ENCODE measurements at places on chromosomes 16 and 17.

DNA sequence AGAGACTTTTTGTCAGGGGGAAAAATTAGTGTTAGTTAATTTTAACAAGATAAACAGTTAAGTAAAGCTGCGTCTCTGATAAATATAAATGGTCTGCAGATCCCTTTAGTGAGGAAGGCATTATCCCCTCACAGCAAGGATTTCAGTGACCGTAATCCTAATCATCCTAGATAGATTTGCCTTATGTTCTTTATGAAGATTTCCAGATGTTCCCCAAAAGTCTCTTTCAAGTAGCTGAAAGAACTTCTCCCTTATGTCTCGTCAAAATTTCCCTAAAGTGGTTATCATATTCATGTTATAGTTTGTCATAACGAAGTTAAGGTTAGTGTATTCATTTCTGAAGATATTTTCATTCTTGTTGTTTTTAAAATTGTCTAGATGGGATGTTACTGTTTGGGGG is 5.6 kb downstream of the MOSMO start:
- no peak for DNase-seq

DNA sequence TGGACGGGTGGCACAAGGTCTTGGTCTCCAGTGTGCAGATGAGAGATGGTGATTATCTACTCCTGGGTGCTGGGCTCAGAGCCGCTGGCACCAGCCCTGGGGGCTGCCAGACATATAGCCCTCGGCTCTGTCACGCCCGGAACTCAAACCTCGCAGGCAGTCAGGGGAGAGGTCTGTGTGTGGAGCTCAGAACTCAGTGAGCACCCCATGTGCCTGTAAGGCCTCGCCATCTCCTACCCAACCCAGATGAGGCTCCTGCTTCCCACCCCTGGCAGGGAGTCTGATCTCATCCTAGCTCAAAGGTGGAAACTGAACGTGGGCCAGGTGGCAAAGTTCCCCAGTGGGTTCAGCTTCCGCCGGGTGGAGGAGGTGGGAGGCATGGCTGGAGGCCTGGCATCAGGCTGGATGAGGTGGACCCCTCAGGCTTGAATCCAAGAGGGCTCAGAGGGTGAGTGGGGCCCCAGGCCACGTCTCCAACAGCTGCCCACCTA is 22.6 kb upstream of the NPTX1 start:
- DNase-seq, result no peak

DNA sequence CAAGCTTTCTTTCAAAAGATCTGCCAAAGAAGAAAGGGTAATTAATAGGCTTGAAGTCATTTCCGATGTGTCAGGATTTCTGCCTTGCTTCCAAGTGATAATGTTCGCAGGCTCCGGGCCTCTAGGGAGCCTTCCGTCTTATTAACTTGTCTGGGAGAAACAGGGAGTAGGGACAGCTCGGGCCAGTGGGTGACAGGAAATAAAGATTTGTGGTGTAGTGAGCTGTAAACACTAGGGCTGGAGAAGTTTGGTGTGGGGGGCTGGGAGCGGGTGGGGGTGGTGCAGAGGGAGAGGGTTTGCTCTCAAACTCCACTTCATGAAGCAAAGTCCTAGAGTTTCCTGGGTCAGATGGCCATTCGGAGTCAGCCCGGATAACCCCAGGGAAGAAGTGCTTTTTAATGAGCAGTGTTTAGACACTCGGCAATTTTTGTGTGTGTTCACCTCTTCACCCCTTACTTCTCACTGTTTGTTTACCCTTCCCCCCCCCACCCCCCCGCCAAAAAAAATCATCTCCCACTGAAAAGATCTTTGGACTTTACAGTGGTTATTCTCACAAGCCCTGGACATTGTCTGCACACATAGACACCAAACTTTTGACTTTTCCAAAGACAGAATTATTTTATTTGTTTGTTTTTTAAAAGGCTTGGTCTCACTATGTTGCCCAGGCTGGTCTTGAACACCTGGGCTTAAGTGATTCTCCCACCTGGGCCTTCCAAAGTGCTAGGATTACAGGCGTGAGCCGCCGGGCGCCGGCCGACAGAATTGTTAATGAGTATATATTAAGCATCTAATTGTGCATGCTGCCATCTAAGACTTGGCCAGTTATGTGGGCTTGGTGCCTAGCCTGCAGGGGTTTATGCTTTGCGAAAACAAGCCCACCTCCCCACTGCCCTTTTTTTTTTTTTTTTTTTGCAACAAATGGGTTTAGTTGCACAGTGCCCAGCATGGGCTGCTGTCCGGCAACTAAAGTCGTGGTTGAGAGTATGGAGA is 196.4 kb downstream of the CCDC182 start:
- DNase-seq, result no peak

DNA sequence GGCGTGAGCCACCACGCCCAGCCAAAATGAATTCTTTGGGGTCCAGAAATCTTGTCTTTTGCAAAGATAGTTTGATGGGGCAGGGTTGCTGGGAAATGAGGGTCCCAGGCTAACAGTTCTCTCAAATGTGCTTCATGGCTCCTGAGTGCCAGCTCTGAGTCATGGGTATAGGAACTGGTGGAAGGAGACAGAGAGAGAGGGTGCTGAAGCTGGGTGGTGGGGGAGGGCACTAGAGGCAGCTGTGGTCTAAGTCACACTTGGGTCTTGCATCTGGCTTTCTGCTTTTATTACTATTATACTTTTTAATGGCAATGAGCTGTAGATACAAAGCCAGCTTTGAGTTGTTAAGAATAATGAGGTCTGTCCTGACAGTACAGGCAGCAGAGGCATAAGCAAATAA is 54.6 kb downstream of the PRKCA start:
- no peak for DNase-seq

DNA sequence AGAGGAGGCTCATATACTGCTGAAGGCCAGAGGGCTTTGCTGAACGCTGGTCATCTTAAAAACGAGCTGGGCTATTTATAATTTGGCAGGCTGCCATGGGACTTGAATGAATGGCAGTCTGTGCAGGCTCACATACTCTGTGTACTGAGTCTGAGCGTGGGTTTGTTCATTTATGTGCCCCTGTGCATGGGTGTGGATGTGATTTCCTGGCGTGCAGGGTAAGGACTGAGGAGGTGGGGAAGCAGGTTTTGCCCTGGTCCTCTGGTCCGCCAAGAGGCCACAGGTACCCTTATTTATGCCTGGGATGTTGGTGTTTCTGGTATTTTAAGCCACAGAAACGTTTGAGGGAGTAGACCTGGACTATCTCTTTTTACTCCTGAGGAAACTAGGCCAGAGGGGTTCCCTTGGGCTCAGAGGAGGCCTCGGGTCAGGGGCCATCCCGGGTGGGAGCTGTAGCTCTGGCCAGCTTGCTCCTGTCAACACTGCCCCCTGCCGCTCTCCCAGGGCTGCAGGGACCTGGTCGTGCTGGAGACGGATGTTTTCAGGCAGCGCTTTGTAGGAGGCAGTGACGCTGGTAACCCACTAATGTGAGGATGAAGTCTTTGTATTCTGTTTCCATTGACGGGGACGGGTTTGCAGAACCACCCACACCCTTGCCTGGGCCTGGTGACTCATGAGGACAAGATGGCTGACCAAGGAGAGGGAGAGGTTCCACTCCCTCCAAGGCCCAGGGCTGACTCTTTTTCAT is 184.4 kb downstream of the MSI2 start:
- DNase-seq, result peak; percentile 84

GRCh38 chr16:13143551-13143950 is 242.2 kb downstream of the SHISA9 start:
- no peak for DNase-seq

DNA sequence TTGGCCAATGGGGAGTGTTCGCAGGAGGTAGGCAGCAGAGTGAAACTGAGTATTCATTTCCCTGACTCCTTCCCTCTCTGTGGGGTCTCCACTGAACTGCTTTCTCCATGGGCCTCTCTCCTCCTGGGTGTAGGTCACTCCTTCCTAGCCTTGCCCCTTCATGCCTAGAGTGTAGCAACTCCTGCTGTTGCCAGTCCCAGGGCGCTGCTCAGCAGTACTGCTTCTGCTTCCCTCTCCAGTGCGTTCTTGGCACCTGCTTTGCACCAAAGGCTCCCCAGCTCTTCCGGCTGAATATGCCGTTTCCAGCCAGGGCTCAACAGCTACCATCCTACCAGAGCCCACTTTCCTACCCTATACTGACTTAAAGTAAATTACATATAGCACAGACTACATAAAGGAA is 92.2 kb downstream of the MAF start:
- DNase-seq, result no peak

DNA sequence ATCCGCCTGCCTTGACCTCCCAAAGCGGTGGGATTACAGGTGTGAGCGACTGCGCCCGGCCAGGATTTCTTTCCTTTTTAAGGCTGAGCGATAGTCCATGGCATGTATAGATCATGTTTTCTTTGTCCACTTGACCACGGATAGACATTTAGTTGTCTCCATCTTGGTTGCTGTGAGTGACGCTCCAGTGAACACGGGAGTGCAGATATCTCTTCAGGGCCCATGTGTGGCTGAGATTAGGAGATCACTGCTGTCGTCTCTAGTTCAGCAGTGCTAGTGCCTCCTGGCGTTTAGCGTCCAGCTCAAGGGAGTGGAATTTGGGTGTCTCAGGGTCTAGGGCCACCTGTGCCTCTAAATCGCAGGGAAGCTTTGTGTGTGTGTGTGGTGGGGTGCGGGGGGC is 41.5 kb downstream of the ABCC1 start:
- no peak for DNase-seq

DNA sequence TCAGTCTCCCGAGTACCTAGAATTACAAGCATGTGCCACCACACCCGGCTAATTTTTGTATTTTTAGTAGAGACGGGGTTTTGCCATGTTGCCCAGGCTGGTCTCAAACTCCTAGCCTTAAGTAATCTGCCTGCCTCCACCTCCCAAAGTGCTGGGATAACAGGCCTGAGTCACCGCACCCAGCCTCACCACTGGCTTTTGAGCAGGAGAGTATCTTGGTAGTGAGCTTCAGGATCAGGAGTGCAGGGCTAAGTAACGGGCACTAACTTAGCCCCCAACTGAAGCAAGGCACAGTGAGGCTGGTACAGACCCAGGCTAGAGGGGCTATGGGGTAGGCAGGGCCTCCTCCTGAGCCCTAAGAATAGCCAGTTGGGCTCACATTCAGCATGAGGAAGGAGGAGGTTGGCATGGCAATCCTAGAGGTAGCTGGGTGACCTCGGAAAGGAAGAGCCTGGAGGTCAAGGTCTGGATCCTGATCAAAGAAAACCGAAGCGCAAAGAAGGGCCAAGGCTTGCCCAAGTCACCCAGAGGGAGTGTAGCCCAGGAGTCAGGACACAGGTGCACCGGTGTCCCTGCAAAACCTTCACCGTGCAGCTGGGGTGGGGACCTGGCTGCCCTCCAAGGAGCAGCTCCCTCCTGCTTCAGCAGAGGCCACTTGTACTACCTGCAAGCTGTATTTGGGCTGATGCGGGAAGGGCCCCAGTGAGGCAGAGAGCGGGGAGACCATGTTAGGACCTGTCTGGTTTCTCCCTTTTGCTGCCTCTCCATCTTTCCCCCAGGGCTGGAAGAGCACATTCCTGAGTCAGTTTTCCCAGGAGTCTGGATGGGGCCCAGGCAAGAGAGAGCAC is 1.3 kb upstream of the ADGRG5 start:
- DNase-seq, result no peak

- no peak for DNase-seq
Measured at GRCh38 chr17:48910370-48910769, 2.2 kb downstream of the UBE2Z start.

DNA sequence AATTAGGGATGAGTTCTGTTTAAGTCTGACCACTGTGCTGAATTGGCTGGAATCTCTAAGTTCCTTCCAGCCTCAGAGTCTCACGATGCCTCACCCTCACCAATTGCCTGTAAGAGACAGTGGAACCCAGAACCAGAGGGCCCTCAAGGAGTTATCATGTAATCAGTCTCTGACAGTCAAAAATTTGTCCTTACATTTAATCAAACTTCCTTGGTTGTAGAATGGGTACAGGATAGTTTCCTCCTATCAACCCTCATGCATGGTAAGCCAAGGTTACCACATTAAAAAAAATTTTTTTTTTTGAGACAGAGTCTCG is 83.2 kb downstream of the CDK5R1 start:
- no peak for DNase-seq

DNA sequence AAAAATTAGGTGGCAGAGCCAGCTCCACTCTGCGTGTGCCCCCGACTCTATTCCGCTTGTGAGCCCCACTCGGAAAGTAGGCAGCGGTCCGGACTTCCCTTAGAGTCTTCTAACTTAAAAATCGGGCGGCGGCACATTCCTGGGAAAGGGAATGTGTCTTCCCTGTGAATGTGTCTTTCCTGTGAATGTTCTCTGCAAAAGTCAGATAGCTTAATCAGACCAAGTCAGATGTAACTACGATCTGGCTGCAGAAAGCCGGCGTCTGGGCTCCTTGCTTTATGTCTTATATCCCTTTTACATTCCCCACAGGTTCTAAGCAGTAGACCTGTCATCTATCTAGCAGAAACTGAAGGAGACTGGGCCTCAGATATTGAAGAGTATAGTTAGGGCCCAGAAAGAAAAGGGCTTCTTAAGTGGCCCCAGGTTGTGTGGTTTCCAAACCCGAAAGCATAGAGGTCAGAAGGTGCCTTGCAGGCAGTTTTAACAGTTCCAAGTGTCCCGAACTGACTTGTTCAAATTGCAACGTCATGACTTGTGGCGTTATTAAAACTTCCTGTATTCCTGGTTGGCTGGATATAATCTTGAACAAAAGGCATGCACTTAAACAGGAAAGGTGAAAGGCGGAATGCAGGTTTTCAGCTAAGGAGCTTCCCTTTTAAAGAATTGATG is 601 bp downstream of the PHKB start:
- DNase-seq, result peak; percentile 49

DNA sequence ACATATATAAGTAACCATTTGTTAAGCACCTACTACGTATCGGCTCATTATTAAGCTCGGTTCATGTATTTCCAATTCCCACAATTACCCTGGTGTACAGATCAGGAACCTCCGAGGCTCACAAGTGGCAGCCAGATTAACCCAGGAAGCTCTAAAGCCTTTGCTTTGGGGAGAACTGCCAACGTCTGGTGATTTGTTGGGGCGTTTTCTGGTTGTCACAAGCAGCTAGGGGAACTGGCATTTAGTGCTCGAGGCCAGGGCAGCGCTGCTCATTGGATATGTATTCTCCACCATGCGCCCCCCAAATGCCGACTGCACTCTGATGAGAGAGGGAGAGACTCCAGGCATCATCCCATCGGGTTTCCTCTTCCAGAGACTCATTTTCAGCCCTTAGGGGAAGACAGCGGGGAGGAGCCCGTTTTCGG is 541 bp downstream of the ZNF18 start:
- peak; percentile 58 for DNase-seq
